Endodermal cell (in vitro differentiated cells): ENCODE measurements at places on chromosomes 5 and 9.

DNA sequence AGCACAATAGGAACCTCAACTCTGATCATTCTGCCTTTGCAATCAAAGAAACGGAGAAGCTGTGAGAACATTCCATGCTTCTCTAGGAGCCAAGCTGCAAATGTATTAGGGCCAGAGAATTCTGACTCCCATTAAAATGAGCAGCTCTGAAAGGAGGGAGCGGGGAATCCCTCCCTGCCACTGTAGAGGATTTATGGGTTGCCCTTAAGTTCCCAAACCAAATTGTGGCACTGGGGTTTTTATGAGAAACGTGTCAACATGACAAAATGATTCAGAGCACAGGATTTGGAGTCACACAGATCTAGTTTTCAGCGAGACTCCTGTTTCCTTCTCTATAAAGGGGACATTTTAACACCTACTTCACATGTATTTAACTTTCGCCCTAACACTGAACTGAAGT is 1.8 kb downstream of the IL6ST start:
- peak; percentile 58 for DNase-seq
- peak overlapping the region; percentile 100 for H3K4me3 ChIP-seq
- H3K4me1 ChIP-seq = no peaks in the 10 kb centered on the region
- H3K27me3 ChIP-seq = no peaks in the 10 kb centered on the region
- peaks cover 10% of the 10 kb centered on the region for H3K36me3 ChIP-seq
- H3K27ac ChIP-seq = no peak overlapping the region

DNA sequence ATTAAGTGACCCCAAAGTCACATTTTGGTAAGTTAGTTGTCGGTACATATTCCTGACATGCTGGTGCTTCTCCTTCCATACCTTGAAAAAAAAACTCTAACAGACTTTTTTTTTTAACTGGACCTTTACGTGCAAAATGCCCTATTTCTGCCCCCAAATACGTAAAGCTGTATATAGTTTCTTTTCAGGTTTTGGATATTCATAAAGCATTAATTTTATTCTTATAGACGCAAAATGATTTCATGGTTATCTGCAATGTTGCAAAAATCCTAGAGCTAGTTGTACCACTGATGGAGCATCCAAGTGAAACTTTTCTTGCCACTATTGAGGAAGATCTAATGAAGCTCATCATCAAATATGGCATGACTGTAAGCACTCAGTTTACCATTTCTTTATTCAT is 167.6 kb downstream of the NIPBL start:
- peaks cover 69% of the 10 kb centered on the region for H3K36me3 ChIP-seq
- H3K27me3 ChIP-seq = no peaks in the 10 kb centered on the region
- DNase-seq = no peak
- H3K27ac ChIP-seq = no peak overlapping the region

GRCh38 chr5:140295414-140295813 is 7.5 kb downstream of the PFDN1 start:
- no peak overlapping the region for H3K4me3 ChIP-seq
- H3K27ac ChIP-seq = no peak overlapping the region
- H3K36me3 ChIP-seq = peaks cover 24% of the 10 kb centered on the region
- no peak for DNase-seq
- H3K27me3 ChIP-seq = no peaks in the 10 kb centered on the region
- H3K4me1 ChIP-seq = no peaks in the 10 kb centered on the region

- no peaks in the 10 kb centered on the region for H3K4me1 ChIP-seq
- H3K27ac ChIP-seq = no peak overlapping the region
- no peaks in the 10 kb centered on the region for H3K27me3 ChIP-seq
Measured at GRCh38 chr9:121672986-121673385, 21.6 kb downstream of the DAB2IP start.

- DNase-seq = no peak
- H3K27me3 ChIP-seq = peaks cover 56% of the 10 kb centered on the region
- H3K4me1 ChIP-seq = peaks cover 3% of the 10 kb centered on the region
- no peak overlapping the region for H3K27ac ChIP-seq
- no peaks in the 10 kb centered on the region for H3K36me3 ChIP-seq
- no peak overlapping the region for H3K4me3 ChIP-seq
Measured at GRCh38 chr5:73214306-73214705, 41.3 kb downstream of the TMEM174 start.

- H3K27ac ChIP-seq = no peak overlapping the region
- no peaks in the 10 kb centered on the region for H3K36me3 ChIP-seq
- no peak overlapping the region for H3K4me3 ChIP-seq
- H3K27me3 ChIP-seq = no peaks in the 10 kb centered on the region
Measured at GRCh38 chr5:103582364-103582763, 19.8 kb upstream of the NUDT12 start.

DNA sequence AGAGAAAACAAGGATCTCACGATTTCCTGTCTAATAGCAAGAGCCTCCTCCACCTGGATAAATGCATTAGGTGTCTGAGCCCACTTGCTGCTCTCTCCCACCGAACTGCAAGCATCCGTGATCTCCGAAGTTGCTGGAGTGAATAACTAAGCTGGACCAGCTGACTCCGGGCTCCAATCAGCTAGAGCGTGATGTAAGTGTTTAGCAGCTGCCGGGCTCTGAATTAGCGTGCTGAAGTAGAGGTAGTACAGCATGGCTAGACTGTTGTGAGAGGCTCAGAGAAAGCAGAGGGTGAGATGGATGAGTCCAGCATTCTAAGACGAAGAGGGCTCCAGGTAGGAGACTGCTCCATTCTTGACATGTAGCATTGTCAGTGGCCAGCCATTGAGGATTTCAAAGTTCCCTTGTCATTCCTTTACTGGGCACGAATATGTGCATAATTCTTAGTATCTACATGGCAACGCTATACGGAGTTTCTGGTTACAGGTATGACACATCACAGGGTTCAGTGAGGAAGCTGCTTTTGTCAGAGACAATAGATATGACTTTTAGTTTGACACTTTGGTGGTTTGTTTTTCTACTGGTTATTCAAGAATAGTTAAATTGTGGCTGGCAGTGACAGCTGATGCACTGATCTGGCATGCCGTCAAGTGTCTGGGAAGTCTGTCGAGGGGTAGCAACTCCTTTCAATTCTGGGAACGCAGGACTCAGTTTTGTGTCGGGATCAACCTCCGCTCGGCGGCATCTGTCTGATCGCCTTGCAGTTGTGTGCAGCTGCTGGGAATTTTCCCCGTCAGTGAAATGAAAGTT is 232.6 kb downstream of the MAST4 start:
- H3K27me3 ChIP-seq = peaks cover 24% of the 10 kb centered on the region
- DNase-seq = peak; percentile 89
- peak overlapping the region; percentile 77 for H3K4me3 ChIP-seq
- H3K36me3 ChIP-seq = no peaks in the 10 kb centered on the region
- H3K4me1 ChIP-seq = peaks cover 20% of the 10 kb centered on the region

GRCh38 chr5:56160723-56161438 is 72.2 kb downstream of the ANKRD55 start:
- H3K27me3 ChIP-seq = no peaks in the 10 kb centered on the region
- no peaks in the 10 kb centered on the region for H3K36me3 ChIP-seq
- H3K27ac ChIP-seq = no peak overlapping the region
- H3K4me3 ChIP-seq = no peak overlapping the region
- peaks cover 17% of the 10 kb centered on the region for H3K4me1 ChIP-seq

- no peaks in the 10 kb centered on the region for H3K27me3 ChIP-seq
- H3K4me1 ChIP-seq = no peaks in the 10 kb centered on the region
- H3K27ac ChIP-seq = no peak overlapping the region
- no peaks in the 10 kb centered on the region for H3K36me3 ChIP-seq
- no peak overlapping the region for H3K4me3 ChIP-seq
- no peak for DNase-seq
Measured at GRCh38 chr5:81450940-81451339, 57.0 kb upstream of the ACOT12 start.

- H3K4me1 ChIP-seq = peaks cover 3% of the 10 kb centered on the region
- DNase-seq = no peak
- H3K27me3 ChIP-seq = no peaks in the 10 kb centered on the region
- H3K36me3 ChIP-seq = no peaks in the 10 kb centered on the region
- H3K27ac ChIP-seq = no peak overlapping the region
- H3K4me3 ChIP-seq = no peak overlapping the region
Measured at GRCh38 chr5:148573374-148573773, 81.0 kb downstream of the HTR4 start.

- no peaks in the 10 kb centered on the region for H3K36me3 ChIP-seq
- H3K27ac ChIP-seq = no peak overlapping the region
- H3K4me3 ChIP-seq = no peak overlapping the region
- DNase-seq = no peak
- no peaks in the 10 kb centered on the region for H3K4me1 ChIP-seq
- no peaks in the 10 kb centered on the region for H3K27me3 ChIP-seq
Measured at GRCh38 chr5:125717209-125717608, 706.0 kb upstream of the GRAMD2B start.

GRCh38 chr5:79378510-79379186 is 135.3 kb downstream of the HOMER1 start:
- H3K4me3 ChIP-seq = no peak overlapping the region
- H3K27me3 ChIP-seq = no peaks in the 10 kb centered on the region
- no peaks in the 10 kb centered on the region for H3K4me1 ChIP-seq
- no peak overlapping the region for H3K27ac ChIP-seq
- H3K36me3 ChIP-seq = peaks cover 10% of the 10 kb centered on the region

GRCh38 chr5:64615895-64616294 is 74.4 kb upstream of the SHISAL2B start:
- H3K27ac ChIP-seq = no peak overlapping the region
- no peak for DNase-seq
- H3K27me3 ChIP-seq = no peaks in the 10 kb centered on the region

DNA sequence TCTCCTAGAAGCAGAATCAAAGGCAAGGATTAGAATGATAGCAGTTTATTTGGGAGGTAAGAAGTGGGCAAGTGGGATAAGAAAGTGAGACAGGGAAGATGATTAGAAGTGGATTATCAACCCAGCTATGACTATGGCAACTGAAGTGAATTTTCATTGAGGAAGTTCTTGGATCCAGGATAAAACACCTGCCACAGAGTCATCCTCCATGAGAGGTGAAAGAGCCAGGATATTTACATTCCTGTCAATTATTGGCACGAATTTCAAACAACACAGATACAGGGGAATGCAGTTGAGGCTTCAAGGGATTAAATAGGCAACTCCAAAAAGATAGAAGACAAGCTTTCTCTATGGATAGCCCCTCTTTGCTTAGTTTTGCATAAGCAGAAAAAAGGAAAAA is 31.8 kb upstream of the ZNF366 start:
- peaks cover 53% of the 10 kb centered on the region for H3K27me3 ChIP-seq
- peaks cover 8% of the 10 kb centered on the region for H3K4me1 ChIP-seq
- no peaks in the 10 kb centered on the region for H3K36me3 ChIP-seq
- no peak for DNase-seq
- H3K27ac ChIP-seq = no peak overlapping the region

- no peak overlapping the region for H3K4me3 ChIP-seq
- no peaks in the 10 kb centered on the region for H3K4me1 ChIP-seq
- H3K27me3 ChIP-seq = no peaks in the 10 kb centered on the region
- H3K27ac ChIP-seq = no peak overlapping the region
- DNase-seq = no peak
Measured at GRCh38 chr5:142074006-142074405, 34.6 kb upstream of the NDFIP1 start.

DNA sequence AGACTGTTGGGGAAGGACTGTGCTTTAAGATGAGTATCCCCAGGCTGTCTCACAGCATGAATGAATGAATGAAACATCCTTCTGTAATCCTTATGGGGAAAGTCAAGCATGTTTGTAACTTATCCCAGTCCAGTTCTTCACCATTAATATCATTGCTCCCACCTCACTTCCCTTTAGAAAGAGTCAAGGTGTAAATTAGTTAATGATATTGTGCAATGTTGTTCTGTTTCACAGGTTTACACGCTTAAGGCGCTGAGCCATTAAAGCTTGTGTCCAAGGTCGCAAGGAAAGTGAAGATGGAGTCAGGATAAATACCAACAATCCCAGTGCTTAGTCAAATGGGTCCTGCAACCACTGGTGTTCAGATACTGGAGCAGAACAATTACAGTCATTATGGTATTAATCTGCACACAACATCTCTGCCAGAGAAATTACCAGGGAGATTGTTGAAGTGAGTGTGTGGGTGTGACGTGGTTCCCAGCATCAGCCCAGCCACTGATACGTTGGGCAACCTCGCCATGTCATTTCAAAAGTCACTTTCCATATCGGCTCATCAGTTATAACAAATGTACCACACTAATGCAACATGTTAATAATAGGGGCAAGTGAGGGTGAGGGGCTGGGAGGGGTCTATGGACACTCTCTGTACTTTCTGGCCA is 1.5 kb upstream of the MYO10 start:
- peaks cover 15% of the 10 kb centered on the region for H3K27me3 ChIP-seq
- no peak for DNase-seq
- peaks cover 4% of the 10 kb centered on the region for H3K4me1 ChIP-seq
- H3K4me3 ChIP-seq = peak overlapping the region; percentile 89
- peaks cover under 1% of the 10 kb centered on the region for H3K36me3 ChIP-seq
- no peak overlapping the region for H3K27ac ChIP-seq

DNA sequence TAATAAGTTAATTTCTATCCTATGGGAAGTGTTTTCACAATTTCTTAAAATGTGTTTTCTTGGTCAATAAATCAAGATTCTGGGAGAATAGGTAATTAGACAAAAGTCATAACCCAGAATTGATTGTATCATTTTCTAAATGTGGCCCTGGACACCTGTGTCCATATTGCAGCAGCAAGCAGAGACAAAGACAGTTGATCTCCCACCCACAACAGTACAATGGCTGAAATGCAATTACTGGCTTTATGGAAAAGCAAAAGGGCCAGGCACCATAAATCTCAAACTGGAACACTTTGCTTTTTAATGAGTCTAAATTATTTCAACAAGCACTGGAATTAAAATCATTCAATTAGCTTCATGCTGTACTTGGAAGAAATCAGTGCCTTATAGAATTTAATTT is 157.2 kb downstream of the ESM1 start:
- no peak for DNase-seq
- H3K36me3 ChIP-seq = no peaks in the 10 kb centered on the region
- H3K27ac ChIP-seq = no peak overlapping the region
- H3K4me1 ChIP-seq = no peaks in the 10 kb centered on the region
- H3K4me3 ChIP-seq = no peak overlapping the region

- no peaks in the 10 kb centered on the region for H3K27me3 ChIP-seq
- no peaks in the 10 kb centered on the region for H3K4me1 ChIP-seq
- no peaks in the 10 kb centered on the region for H3K36me3 ChIP-seq
Measured at GRCh38 chr9:84804951-84805694, 135.6 kb downstream of the NTRK2 start.

DNA sequence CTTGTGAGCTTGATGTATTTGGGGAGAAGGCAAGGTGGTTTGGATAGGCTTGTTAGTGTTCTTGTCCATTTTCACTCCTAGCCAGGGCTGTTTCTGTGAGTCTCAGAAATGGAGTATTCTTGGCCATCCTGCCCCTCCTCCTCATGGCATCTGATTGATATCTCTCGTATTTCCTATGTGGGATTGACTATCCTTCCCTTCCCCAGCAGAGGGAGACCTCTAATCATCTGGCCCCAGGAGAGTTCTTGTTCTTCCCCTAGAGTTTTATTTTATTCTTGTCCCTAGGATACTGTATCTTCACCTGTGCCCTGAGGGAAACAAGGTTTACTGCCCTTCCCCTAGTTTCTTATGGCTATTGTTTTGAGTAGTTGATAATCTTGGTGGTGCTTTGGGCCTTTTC is 114.4 kb downstream of the VPS13A start:
- DNase-seq = peak; percentile 77
- no peaks in the 10 kb centered on the region for H3K4me1 ChIP-seq
- no peak overlapping the region for H3K4me3 ChIP-seq
- H3K27ac ChIP-seq = no peak overlapping the region
- H3K36me3 ChIP-seq = no peaks in the 10 kb centered on the region
